Activated T-cell treated with anti-CD3 and anti-CD28 coated beads for 24 hours (primary cell): ENCODE measurements at places on chromosomes 2 and 18.

- no peak for DNase-seq
Observed at GRCh38 chr2:127575185-127575765, 39.8 kb downstream of the MYO7B start.

DNA sequence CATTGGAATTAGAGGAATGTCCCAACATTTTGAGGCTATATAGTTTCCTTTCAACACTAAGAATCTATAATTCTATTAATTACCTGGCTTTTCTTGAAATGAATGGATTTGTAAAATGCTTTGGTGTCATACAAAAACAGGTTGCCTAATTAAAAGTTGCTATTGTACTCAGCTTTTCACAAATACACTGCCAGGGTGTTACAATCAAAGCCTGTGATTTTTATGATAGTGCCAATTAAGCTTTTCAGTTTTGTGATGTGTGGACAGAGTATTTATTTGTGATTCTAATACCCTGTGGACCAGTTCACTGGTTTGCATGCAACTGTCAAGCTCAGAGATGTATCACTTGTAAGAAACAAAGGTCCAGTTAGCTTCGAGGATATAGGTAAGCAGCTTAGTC, 71.8 kb downstream of the NAB1 start:
- no peak for DNase-seq

GRCh38 chr2:217370391-217370790, 510.5 kb upstream of the TNP1 start:
- peak; percentile 0 for DNase-seq

DNA sequence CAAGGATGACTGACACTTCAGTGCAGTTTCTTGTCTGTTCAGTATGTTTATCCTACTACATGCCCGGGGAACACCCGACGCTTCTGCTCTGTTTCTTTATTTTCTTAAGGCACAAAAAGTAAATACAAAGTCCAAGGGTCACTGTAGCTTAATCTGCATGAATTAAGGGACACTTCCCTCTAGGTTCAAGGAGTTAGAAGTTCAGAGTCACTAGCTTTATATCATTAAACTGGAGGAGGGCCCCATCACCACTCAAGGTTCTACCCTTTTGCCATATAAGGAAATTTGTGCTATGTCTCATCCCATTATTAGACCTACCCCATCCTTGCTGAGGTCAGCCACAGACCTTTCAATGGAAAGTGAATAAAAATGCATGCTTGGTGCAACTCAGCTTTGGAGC, 27.6 kb upstream of the RMDN2 start:
- DNase-seq = no peak

DNA sequence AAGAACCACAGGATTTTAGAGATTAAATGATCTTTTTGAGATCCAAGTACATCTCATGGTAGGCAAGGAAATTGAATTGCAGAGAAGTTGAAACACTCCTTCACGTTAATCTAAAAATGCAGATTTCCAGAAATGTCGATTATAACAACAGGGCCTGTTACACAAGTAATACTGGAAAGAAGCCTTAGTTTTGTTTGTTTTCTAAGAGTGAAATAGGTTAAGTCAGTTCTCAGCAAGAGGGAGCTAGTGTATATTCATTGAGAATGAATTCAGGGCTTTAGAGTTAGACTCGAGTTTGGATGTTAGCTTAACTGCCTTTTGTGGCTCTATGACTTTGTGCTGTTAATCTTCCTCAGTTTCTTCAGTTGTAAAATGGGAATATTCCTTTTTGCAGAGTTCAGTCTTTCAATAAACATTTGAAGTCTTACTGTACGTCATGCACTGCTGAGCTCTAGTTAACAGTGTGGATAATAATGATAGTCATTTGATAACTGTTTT, 926 bp downstream of the NDUFV2 start:
- no peak for DNase-seq

- no peak for DNase-seq
Observed at GRCh38 chr2:18408638-18409037, 151.8 kb downstream of the RDH14 start.
